ENCODE measurements at places on chromosomes 6 and 20. TPM values are rescaled to one million over a fixed set of nuclear protein-coding genes. Genes with fewer than 3 reads are reported as not detected.

The GHRH gene
- total RNA-seq: 0.75 TPM

The NPEPL1 gene
- 56.3 TPM for total RNA-seq

The BPIFA1 gene
- total RNA-seq: not detected

GRCh38 chr6:2047855-2048254, 197.6 kb downstream of the GMDS start:
- H3K27ac ChIP-seq: no peak overlapping the region
- DNase-seq: no peak
- no peaks in the 10 kb centered on the region for H3K4me1 ChIP-seq
- H3K4me3 ChIP-seq: no peak overlapping the region
- H3K36me3 ChIP-seq: no peaks in the 10 kb centered on the region
- no peaks in the 10 kb centered on the region for H3K27me3 ChIP-seq

DNA sequence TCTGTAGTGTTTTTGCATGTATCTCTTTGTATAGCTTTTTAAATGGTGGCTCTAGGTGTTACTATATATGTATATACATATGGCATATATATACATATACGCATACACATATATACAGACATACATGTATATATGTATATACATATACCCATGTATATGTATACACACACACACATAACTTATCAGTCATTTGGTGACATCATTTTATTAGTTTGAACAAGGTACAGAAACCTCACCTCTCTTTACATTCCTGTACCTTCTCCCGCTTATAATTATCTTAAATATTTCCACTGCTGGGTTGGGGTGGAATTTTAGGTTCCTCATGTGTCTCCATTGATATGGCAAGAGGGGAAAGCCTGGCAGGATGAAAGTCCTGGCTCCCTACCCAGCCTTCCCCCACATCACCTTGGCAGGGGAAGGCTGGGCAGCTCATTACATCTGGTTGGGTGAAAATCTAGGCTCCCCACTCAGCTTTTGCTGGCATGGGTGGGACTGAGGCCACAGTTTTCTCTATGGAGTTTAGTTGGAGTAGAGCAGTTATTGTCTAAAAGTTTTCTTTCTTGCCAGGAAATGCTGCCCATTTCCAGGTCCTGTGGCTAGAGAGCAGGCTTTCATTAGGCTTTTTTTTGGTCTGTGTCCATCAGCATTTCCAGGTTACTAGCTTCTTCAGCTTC, 7.6 kb downstream of the GLO1 start:
- DNase-seq: no peak
- no peaks in the 10 kb centered on the region for H3K4me1 ChIP-seq
- no peak overlapping the region for H3K4me3 ChIP-seq
- H3K27ac ChIP-seq: no peak overlapping the region
- H3K27me3 ChIP-seq: no peaks in the 10 kb centered on the region
- peaks cover 26% of the 10 kb centered on the region for H3K36me3 ChIP-seq

DNA sequence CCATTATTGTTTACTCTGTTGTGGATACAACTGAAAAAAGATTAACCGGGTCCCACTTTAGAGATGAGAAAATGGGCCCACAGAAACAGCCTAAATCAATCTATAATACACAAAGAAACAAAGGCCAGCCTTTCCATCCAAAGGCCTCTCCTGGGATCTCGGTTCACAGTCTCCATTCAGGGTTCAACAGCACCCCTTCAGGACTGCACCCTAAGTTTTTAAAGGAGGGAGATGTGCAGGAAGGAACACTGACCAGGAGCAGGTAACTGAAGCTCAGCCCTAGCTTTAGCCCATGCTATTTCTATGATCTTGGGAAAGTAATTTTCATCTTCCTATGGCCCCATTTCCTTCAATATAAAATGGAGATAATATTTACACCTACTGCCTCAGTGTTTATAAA, 147.7 kb downstream of the BTBD9 start:
- H3K4me1 ChIP-seq: no peaks in the 10 kb centered on the region
- no peak overlapping the region for H3K27ac ChIP-seq
- no peak overlapping the region for H3K4me3 ChIP-seq
- H3K27me3 ChIP-seq: no peaks in the 10 kb centered on the region
- no peak for DNase-seq

GRCh38 chr6:113627480-113627879, 229.7 kb upstream of the MARCKS start:
- no peak for DNase-seq
- H3K36me3 ChIP-seq: no peaks in the 10 kb centered on the region
- H3K4me3 ChIP-seq: no peak overlapping the region
- H3K4me1 ChIP-seq: peaks cover 10% of the 10 kb centered on the region
- no peak overlapping the region for H3K27ac ChIP-seq
- peaks cover 3% of the 10 kb centered on the region for H3K27me3 ChIP-seq

Data from progenitor cell of endocrine pancreas (in vitro differentiated cells).